Pulmonary artery endothelial cell (primary cell): ENCODE measurements at places on chromosomes 4 and X. TPM values are rescaled to one million over a fixed set of nuclear protein-coding genes. Genes with fewer than 3 reads are reported as not detected.

SGMS2 gene
- total RNA-seq = 78.6 and 121 TPM in 2 replicates

GNPDA2 gene
- total RNA-seq = 21.4 and 29.7 TPM in 2 replicates

GYG2 gene
- total RNA-seq = 0.07 TPM in 1 of 2 replicates, not detected in the other

GABRG1 gene
- not detected in 2 replicates for total RNA-seq

NRK gene
- total RNA-seq = 1.6 and 2.5 TPM in 2 replicates

TREX2 gene
- 0.73 and 1.0 TPM in 2 replicates for total RNA-seq

L1CAM gene
- 0.11 and 0.13 TPM in 2 replicates for total RNA-seq

TAPT1 gene
- total RNA-seq = 9.9 and 18.0 TPM in 2 replicates

DCX gene
- not detected in 2 replicates for total RNA-seq

PRRG1 gene
- total RNA-seq = 22.2 and 24.5 TPM in 2 replicates

FAM184B gene
- not detected in 2 replicates for total RNA-seq

HSFX1 gene
- total RNA-seq = 0.28 and 0.40 TPM in 2 replicates

MMGT1 gene
- 6.3 and 9.2 TPM in 2 replicates for total RNA-seq

IQCM gene
- total RNA-seq = not detected in 2 replicates
